ENCODE measurements at places on chromosomes 13 and 19.

- DNase-seq, result no peak
Measured at GRCh38 chr19:16234552-16235445, 37.1 kb downstream of the AP1M1 start.

- DNase-seq, result no peak
Measured at GRCh38 chr13:113875837-113876281, 12.0 kb upstream of the GAS6 start.

DNA sequence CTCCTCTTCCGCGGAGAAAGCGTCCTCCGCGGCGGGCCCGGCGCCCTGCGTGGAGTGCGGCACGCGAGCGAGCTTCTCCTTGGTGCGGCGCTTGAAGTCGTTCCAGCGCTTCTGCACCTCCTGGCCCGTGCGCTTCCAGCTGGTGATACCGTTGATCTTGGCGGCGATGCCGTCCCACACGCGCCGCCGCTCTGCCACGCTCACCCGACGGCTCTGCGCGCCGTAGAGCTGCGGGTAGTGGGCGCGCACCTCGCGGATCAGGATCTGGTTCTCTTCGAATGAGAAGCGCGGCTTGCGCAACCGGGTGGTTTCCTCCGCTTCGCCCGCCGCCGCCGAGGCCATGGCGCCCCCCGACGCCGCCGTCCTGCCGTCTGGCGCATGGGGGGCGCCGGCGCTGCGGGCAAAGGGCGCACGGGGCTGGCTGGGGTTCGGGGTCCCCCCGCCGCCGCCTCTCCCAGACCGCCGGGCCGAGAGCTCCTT lies 941 bp downstream of the MYPOP start:
- DNase-seq, result peak; percentile 11

DNA sequence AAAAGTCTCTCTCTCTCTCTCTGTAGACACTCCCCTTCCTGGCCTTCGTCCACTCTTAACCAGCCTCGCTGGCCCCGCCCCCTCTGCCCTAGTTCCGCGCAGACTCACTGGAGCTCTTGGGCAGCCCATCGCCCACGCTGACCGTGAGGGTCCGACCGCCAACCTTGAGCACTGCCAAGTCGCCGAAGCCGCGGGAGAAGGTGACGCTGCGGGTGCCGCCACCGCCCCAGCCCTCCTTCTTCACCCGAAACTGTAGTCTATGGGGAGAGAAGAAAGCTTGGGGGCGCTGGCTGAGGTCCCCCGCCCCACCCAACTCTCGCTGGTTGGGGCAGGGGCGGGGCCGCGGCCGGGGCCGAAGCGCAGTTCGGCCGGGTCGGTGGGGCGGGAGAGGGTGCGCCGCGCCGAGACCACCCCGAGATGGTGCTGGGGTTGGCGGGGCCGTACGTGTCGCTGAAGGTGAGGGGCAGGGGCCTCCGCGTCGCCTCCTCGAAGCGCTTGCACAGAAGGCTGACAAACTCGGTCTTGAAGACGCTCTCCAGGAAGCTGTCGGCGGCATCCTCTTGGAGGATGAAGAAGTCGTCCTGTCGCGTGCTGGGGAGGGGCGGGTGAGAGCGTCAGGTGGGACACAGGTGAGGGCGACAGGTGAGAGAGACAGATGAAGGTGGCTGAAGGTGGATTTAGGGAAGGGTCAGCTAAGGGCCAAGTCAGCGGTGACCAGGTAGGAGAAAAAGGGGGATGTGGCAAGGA lies 12.6 kb upstream of the ZNF414 start:
- DNase-seq, result peak; percentile 84

GRCh38 chr19:32630338-32630737 lies 44.6 kb downstream of the ANKRD27 start:
- no peak for DNase-seq

DNA sequence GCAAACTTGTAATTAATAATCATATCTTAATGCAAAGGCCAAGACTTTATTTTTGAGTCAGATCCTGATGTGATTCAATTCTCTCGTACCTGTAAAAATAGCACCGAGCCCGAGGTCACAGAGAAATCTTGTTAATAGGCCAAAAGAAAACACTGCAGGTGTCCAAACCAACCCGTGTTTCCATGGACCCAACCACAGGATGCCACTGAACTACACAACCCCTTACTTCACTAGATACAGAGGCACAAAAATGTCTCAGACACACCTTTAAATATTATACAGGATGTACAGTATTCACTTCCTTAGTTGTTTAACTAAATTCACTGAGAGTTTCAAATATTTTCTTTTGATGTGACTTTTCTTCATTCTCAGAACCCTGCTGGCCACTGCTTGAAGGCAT lies 530.9 kb downstream of the MYO16 start:
- DNase-seq, result no peak

GRCh38 chr13:91609353-91609752 lies 210.9 kb downstream of the GPC5 start:
- DNase-seq, result no peak

DNA sequence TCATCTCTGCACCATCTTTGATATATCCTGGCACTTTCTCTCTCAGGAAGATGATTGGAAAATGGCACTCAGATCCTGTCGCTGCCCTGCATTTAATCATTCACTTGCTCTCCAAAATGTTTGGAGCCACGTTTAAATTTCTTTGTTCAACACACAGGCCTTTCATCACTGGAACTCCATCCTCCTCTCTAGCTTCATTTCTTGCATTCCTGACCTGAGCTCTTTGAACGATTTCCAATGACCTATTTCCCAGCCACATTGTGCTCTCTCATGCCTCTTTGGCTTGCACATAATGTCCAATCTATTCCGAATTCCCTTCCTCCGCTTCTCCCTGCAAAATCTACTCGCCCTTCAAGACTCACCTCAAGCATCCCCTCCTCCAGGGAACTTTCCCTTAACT lies 287.4 kb upstream of the NBEA start:
- DNase-seq, result no peak

DNA sequence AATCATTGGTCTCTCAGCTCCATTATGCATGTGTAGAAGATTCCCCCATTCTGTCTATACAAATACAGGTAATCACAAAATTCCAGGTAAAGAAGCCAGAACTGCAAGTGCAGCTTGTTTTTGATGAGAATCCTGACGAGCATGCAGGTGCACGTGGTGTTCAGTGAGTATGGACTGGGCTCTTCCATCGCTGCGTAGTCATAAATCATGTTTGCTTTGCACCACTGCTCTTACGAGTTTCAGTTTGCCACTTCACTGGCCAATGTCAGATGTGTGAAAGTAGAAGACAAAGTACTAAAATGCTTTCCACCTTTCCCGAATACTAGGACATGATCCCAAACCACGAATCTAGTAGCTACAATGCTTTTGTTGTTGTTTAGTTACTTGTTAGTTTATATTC lies 390.7 kb downstream of the LIG4 start:
- DNase-seq, result no peak

GRCh38 chr19:32357720-32358119 lies 12.3 kb downstream of the ZNF507 start:
- DNase-seq, result no peak

DNA sequence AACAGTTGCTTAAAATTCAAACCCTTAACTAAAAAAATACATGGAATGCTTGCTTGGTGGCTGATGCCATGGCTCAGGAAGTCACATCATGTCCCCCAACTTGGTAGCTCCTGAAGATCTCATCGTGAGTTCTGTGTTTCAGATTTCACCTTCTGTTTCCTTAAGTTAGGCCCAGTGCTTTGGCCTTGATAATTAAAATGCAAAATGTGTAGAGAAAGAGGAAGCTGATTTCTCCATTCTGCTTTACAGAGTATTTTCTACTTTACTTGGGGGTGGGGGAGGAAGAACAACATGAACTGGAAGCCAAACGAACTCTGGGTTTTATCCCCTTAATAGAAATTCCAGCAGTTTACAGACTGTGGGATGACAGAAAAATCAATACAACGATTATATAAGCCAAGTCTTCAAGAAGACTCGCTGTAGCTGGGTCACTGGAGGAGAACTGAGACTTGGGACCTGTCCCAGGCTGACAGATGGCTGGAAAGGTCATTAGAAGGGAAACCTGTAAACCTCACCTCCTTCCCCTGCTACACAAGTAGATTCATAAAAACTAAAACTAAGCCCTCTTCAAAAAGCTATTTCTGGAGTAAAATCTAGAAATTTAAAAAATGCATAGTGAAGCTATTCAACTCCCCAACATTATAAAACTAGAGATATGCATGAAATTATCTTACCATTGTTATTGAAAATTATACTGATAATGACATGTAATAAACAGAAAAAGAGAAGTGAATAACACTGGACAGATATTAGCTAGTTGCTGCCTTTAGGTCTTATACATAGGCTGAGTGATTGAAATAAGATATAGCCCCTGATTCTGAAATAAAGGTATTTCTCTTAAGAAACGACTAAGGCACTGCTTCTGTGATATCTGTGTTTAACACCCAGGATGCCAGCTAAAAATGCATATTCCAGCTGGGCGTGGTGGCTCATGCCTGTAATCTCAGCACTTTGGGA lies 22.1 kb upstream of the GGACT start:
- DNase-seq, result no peak

GRCh38 chr19:6026390-6027227 lies 48.7 kb upstream of the RANBP3 start:
- DNase-seq, result no peak

GRCh38 chr19:40662925-40663694 lies 27.3 kb downstream of the NUMBL start:
- DNase-seq, result peak; percentile 69

- DNase-seq, result peak; percentile 60
Measured at GRCh38 chr13:44237276-44237767, 136.3 kb upstream of the SERP2 start.

Data from amniotic stem cell (primary cell).